ENCODE measurements at places on chromosomes 4 and X. TPM values are rescaled to one million over a fixed set of nuclear protein-coding genes. Genes with fewer than 3 reads are reported as not detected.
A peak's percentile ranks its signal among the peaks of the same experiment; 100 is the strongest.

The HSD17B10 gene
- total RNA-seq = 64.8 TPM

The NALF2 gene
- 0.59 TPM for total RNA-seq

The CXCL9 gene
- not detected for total RNA-seq

The GUCY1A1 gene
- total RNA-seq = 75.8 TPM

The SERPINA7 gene
- not detected for total RNA-seq

The COL4A6 gene
- 6.9 TPM for total RNA-seq

The BMP3 gene
- total RNA-seq = 25.3 TPM

DNA sequence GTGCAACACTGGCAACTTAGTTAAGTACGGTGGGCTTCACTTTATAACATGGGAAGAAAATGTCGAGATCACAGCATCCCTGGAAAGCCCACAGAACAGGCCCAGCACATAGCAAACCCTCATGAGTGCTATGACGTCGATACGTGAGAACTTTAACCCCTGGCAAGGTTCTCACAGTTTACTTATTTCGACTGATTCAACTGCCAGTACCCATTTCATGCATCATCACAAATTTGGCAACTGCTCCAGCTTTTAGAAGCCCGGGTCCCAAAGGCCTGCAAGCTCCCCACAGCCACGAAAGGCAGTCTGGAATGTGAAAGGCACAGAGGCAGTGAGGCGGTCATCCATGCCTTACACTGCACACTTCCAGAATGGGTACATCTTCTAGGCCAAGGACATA, 41.2 kb downstream of the RELL1 start:
- no peak overlapping the region for H3K4me3 ChIP-seq
- H3K36me3 ChIP-seq = no peaks in the 10 kb centered on the region
- H3K4me1 ChIP-seq = no peaks in the 10 kb centered on the region
- no peak for DNase-seq

- no peaks in the 10 kb centered on the region for H3K36me3 ChIP-seq
- no peaks in the 10 kb centered on the region for H3K4me1 ChIP-seq
- H3K4me3 ChIP-seq = no peak overlapping the region
- H3K27ac ChIP-seq = no peak overlapping the region
Measured at GRCh38 chrX:116318672-116319071, 117.7 kb upstream of the SLC6A14 start.

DNA sequence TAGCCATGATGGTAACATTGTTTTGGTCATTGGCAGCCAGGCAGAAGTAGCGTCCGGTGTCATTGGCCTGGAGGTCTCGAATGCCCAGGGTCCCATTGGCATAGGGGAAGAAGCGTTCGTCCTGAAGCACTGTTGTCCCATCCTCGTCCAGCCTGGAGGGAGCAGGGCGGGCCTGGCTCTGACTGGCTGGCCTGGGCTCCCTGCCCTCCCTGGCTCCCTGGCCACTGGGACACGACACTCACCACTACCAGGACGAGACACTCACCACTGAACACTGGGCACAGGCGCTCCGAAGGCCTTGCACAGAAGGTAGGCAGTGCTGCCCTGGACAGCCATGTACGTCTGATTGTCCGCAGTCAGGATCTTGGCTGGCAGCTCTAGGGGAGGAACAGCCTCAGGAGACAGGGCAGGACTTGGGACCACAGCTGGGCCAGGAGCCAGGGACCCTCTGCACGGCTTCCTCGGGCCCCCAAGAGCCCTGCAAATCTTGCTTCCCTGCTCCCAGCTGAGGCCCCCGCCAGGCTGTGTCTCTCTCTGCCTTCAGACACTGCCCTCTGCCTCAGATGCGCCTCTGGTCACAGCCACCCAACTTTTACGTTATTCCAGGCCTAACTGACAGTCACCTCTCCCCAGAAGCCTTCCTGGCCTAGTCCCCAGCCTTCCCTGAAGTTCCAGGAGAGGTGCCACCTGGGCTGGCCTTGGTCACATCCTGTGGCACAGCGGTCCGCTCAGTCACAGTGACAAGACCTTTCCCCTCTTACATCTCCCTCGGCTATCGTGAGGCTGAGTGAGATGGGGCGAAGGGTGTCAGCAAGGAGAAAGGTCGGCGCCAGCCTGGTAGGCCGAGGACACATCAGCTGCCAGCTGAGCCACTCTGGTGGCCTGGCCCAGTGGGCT, 17.1 kb downstream of the L1CAM start:
- H3K4me1 ChIP-seq = no peaks in the 10 kb centered on the region
- H3K4me3 ChIP-seq = no peak overlapping the region
- H3K27ac ChIP-seq = no peak overlapping the region
- peaks cover 3% of the 10 kb centered on the region for H3K27me3 ChIP-seq
- H3K36me3 ChIP-seq = no peaks in the 10 kb centered on the region
- DNase-seq = no peak

DNA sequence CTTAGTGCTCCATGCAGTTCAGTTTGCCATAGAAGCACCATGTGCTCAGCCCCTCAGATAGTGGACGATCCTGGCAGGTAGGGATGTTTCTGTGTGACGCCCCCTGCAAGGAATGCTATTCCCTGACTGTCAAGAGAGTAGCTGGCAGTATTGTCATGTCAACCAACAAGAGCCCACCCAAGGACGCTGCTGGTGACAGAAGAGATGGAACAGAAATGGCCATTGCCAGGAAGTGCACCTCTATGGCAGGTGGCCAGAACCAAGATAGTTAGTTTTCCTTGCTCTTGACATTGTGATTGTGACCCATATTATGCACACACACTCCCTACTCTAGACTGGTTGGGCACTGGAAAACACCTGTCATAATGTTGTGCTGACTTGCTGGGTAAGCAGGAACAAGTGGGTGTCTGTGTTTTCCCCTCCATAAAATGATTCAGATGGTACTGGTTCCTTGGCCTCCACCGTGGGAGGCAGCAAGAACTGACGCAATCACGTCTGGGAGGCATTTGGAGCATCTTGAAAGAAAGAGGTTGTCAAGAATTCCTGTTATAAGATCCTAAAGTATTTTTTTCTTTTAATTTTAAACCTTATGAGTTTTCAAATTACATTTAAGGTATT, 507.9 kb downstream of the MID1IP1 start:
- no peak for DNase-seq
- no peak overlapping the region for H3K4me3 ChIP-seq
- H3K27me3 ChIP-seq = no peaks in the 10 kb centered on the region
- H3K27ac ChIP-seq = peak overlapping the region; percentile 19

- DNase-seq = no peak
- H3K27ac ChIP-seq = peak overlapping the region; percentile 3
- no peak overlapping the region for H3K4me3 ChIP-seq
- no peaks in the 10 kb centered on the region for H3K27me3 ChIP-seq
Measured at GRCh38 chr4:146105464-146105863, 70.1 kb upstream of the LSM6 start.

- no peak overlapping the region for H3K27ac ChIP-seq
- DNase-seq = no peak
- H3K27me3 ChIP-seq = no peaks in the 10 kb centered on the region
- no peak overlapping the region for H3K4me3 ChIP-seq
- H3K4me1 ChIP-seq = no peaks in the 10 kb centered on the region
- H3K36me3 ChIP-seq = no peaks in the 10 kb centered on the region
Measured at GRCh38 chr4:33429971-33430370, 2709.8 kb downstream of the PCDH7 start.

DNA sequence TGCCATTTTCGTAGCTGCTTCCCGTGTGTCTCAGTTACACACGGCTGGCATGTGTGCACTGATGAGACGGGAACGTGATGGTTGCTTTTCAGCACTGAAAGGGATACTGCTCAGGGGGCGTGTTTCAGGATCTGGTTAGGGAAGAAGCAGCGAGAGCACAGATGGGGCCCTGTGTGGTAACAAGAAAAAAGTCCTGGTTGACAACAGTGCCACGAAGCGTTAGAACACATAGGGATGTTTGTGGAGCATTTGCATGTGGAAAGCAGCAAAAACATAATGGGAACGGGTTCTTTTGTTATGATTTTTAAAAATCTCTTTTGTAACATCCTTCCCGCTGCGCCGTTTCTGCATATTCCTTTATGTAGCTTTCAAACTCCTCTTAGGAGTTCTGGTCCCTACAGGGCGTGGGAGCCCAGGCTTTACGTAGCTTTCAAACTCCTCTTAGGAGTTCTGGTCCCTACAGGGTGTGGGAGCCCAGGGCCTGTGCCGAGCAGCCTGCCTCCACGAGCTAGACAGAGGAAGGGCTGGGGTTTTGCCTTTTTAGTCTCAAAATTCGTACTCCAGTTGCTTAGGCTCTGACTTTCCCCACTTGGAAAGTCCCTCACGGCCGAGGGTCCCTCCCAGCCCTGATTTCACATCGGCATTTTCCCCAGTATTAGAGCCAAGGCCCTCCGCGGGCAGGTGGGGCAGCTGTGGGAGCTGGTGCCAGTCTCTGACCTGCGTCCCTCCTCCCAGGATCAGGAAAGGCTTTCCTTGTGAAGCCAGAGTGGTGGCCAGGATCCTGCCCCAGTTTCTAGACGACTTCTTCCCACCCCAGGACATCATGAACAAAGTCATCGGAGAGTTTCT, 11.0 kb upstream of the MSANTD1 start:
- no peak overlapping the region for H3K27ac ChIP-seq
- no peak overlapping the region for H3K4me3 ChIP-seq
- no peaks in the 10 kb centered on the region for H3K27me3 ChIP-seq

DNA sequence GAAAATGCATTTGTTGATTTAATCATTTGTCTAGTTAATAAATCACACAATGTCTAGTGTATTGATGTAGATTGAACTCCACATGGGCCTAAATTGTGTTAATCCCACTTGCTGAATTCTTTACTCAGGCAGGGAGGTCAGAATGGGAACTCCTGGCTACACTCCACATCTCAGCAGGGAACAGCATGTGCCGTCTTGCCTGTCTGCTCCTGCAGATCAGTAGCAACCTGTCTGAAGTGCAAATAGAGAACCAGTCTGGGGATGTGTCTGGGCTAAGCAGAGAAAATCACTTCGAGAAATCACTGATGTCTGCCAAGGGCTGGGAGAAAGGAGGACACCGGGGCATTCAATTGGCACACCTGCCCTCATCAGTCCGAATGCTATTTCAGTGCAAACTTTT, 16.5 kb upstream of the MXRA5 start:
- H3K36me3 ChIP-seq = no peaks in the 10 kb centered on the region
- no peak overlapping the region for H3K4me3 ChIP-seq
- no peak overlapping the region for H3K27ac ChIP-seq

GRCh38 chr4:84965553-84966381, 723 bp downstream of the WDFY3 start:
- H3K27me3 ChIP-seq = no peaks in the 10 kb centered on the region
- no peaks in the 10 kb centered on the region for H3K36me3 ChIP-seq
- no peak for DNase-seq

- no peaks in the 10 kb centered on the region for H3K4me1 ChIP-seq
- H3K27ac ChIP-seq = no peak overlapping the region
- DNase-seq = no peak
- H3K36me3 ChIP-seq = no peaks in the 10 kb centered on the region
- H3K27me3 ChIP-seq = no peaks in the 10 kb centered on the region
Measured at GRCh38 chr4:37392521-37393255, 148.1 kb downstream of the NWD2 start.

DNA sequence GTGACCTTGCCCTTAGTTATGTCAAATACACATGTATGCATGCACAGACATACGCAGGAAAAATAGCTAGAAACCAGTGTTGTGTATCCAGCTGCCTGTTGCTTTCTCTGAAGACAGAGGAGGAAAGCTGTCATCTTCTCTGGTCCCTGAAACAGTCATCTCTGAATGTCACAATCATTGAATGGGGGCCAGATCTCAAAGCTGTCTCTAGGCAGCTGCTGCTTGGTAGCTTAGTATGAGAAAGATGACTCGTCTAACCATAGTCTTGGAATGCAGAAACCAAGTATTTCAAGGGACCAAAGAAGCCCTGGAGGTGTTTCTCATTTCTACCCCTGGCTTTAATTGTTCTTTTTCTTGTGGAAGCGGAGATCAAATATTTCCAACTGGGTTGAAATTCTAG, 4.0 kb downstream of the GRIA3 start:
- H3K36me3 ChIP-seq = no peaks in the 10 kb centered on the region
- DNase-seq = no peak
- H3K27ac ChIP-seq = no peak overlapping the region
- H3K27me3 ChIP-seq = no peaks in the 10 kb centered on the region

DNA sequence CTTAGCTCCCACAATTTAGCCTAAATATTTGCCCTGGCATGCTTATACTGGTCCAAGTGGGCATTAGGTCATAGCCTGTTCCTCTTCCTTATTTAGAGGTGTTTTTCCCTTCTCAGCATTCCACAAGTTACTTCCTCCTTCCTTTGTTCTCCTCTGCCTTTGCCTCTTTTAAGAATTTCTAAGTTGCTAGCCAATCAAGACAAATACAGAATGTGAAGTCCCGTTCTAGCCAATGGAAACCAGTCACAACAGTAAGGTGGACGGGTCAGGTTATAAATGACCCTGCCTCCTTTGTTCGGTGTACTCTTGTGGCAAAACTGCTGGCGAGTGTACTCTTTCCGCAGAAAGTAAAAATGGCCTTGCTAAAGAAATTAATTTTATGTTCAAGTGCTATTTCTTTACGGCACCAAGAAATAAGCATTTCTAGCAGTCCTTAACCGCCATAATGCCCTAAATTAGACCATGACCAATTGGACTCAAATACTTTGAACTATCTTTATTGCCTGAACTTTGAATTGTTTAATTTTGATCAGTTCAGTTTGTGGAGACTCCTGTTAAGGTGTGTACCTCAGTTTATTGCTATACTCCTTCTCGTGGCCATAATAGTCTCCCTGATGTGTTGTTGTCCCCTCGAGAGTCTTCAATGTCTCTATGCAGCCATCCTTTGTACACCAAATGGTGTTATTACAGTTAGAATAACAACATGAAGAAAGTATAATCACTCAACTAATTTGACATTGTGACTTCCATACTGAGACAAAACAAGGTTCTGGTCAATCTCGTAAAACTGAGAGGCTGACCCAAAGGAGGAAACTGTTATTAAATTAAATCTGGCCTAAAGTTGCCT, 1.6 kb upstream of the HADH start:
- peak overlapping the region; percentile 94 for H3K4me3 ChIP-seq
- no peaks in the 10 kb centered on the region for H3K36me3 ChIP-seq
- H3K4me1 ChIP-seq = no peaks in the 10 kb centered on the region

- H3K36me3 ChIP-seq = no peaks in the 10 kb centered on the region
- no peaks in the 10 kb centered on the region for H3K27me3 ChIP-seq
- H3K27ac ChIP-seq = no peak overlapping the region
- H3K4me1 ChIP-seq = no peaks in the 10 kb centered on the region
Measured at GRCh38 chrX:108664701-108665100, 71.7 kb downstream of the IRS4 start.

- no peak overlapping the region for H3K27ac ChIP-seq
- no peaks in the 10 kb centered on the region for H3K4me1 ChIP-seq
- DNase-seq = no peak
- H3K4me3 ChIP-seq = no peak overlapping the region
- H3K27me3 ChIP-seq = no peaks in the 10 kb centered on the region
Measured at GRCh38 chr4:148159793-148160192, 282.4 kb downstream of the NR3C2 start.

- H3K4me1 ChIP-seq = peaks cover 9% of the 10 kb centered on the region
- H3K27ac ChIP-seq = no peak within 1 kb of the TSS
- H3K36me3 ChIP-seq = no peaks in the 10 kb centered on the region
- H3K4me3 ChIP-seq = peak within 1 kb of the TSS; percentile 48
- H3K27me3 ChIP-seq = peaks cover 7% of the 10 kb centered on the region
Measured at GRCh38 chr4:15778289-15779241, at the start of gene CD38. Gene CD38, plus strand, starts transcription at chr4:15778328. Its CDS starts 87 bp downstream, at chr4:15778415.

- H3K27ac ChIP-seq = no peak overlapping the region
- H3K27me3 ChIP-seq = no peaks in the 10 kb centered on the region
- no peaks in the 10 kb centered on the region for H3K36me3 ChIP-seq
- no peaks in the 10 kb centered on the region for H3K4me1 ChIP-seq
- DNase-seq = no peak
- no peak overlapping the region for H3K4me3 ChIP-seq
Measured at GRCh38 chr4:168549143-168549542, 52.3 kb downstream of the PALLD start.

- no peak overlapping the region for H3K27ac ChIP-seq
- no peak for DNase-seq
- no peak overlapping the region for H3K4me3 ChIP-seq
Measured at GRCh38 chr4:88489100-88489761, 32.3 kb downstream of the HERC5 start.
